ENCODE measurements at places on chromosomes 6 and 20. TPM values are rescaled to one million over a fixed set of nuclear protein-coding genes. Genes with fewer than 3 reads are reported as not detected.

GRCh38 chr6:36349240-36349639, 12.6 kb upstream of the BNIP5 start:
- no peak for DNase-seq

Gene CCN5
- total RNA-seq = not detected

DNA sequence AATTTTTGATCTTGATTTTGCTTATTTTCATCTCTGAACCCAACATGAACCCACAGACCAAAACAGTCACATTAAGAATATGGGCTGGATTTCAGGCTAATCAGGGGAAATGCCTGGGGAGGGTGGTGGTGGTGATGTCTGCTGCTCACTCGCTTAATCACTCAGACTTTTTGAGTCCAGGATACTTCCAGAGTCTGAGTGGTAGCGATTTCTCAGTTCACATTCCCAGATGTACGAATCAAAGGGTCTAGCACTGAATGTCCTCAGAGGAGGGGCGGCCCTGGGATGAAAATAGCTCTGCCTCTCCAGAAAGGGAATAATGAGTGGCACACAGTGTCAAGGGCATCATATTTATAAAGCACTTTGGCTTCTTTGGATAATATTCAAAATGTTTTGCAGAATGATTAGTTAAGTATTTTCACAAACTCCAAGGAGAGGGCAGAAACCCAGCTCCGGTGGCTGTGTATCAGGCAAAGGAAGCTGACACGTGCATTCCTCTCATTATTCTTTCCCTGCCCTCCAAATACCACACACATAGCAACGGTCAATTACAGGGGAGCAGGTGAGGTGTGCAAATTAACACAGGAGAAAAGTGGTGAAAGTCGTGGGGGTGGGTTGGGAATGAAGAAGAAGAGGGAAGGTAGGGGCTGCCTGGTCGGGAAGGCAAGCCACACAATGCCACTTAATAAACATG, 345.2 kb upstream of the RSPO3 start:
- DNase-seq = no peak

DNA sequence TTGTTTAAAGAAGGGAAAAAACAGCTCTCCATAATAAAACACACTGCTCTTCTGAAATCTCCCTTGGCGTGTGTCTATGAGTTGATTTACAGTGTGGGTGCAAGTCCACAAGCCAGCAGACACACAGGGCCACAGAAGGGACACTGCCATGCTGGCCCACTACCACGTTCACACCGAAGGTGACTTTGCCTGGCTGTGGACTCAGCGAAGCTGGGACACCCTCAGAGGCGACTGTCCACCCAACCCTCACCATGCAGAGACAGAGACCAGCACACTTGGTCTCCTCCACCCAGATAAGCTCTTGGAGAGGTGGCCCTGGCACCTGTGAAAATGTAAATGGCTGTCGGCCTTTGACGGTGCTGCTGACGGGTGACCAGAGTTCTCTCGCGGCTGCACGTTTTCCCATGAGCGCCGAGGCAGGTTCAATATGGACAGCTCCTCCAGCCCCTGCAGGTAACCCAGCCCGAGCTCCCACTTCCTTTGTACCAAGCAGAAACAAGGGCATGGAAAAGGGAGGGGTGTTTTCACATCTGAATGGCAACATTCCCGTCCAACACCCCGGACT, 78.0 kb downstream of the YTHDF1 start:
- peak; percentile 3 for DNase-seq

Gene ALDH5A1
- 1.2 TPM for total RNA-seq

- no peak for DNase-seq
Measured at GRCh38 chr20:3199206-3199605, 5.3 kb downstream of the DDRGK1 start.

DNA sequence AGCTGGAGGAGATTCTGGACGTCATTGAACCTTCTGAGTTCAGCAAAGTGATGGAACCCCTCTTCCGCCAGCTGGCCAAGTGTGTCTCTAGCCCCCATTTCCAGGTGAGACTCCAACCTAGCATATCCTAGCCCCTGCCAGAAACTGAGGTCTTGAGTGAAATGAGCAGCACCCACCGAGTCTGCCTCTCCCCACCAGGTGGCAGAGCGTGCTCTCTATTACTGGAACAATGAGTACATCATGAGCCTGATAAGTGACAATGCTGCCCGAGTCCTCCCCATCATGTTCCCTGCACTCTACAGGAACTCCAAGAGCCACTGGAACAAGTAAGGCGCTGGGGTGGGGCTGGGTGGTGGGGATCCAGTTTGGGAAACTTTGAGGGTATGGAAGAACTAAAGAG, 4.6 kb downstream of the MEA1 start:
- peak; percentile 53 for DNase-seq

GRCh38 chr6:15387118-15387517, 141.2 kb downstream of the JARID2 start:
- no peak for DNase-seq

DNA sequence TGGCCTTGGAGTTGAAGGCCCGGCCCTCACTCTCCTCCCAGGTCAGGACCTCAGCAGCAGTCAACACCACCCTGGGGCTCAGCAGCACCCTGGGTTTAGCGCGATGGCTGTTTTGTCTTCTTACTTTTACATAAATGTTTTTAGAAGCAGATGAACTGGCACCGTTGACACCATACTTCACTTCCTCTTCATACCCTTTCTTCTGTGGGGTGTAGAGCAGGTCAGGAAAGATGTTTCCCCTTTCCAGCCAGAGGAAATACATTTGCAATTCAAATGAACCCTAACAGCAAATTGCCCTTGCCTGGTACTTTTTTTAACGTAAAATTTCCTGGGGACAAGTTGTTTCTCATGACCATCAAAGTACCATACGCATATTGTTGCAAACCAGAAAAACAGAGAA, 54.7 kb upstream of the SNX9 start:
- no peak for DNase-seq

DNA sequence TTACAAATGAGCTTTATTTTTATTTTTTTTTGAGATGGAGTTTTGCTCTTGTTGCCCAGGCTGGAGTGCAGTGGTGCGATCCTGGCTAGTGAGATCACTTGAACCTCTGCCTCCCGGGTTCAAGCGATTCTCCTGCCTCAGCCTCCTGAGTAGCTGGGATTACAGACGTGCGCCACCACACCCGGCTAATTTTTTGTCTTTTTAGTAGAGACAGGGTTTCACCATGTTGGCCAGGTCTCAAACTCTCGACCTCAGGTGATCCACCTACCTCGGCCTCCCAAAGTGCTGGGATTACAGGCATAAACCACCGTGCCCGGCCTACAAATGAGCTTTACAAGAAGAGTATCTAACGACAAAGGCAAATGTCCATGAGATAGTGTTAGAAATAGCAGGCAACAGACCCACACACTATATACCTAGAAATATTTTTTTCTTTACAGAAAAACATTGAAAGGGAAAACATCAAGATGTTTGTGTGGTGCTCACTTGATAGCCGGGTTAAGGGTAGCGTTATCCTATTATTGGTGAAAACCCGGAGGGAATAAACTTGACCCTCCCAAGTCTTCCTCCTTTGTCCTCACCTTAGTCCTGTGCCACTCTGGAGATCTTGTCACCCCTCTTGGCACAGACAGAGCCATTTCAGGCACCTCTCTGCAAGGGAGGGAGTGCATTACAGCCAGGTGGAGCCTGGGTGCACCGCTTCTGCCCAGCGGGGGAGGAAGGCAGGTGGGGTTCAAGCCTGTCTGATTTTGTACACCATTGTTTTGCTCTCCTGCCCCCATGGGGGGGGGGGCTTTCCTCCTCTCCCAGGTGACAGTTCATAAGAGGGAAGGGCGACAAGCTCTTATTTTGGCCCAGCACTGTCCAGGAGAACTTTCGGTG, 21.0 kb upstream of the AVP start:
- DNase-seq = no peak

DNA sequence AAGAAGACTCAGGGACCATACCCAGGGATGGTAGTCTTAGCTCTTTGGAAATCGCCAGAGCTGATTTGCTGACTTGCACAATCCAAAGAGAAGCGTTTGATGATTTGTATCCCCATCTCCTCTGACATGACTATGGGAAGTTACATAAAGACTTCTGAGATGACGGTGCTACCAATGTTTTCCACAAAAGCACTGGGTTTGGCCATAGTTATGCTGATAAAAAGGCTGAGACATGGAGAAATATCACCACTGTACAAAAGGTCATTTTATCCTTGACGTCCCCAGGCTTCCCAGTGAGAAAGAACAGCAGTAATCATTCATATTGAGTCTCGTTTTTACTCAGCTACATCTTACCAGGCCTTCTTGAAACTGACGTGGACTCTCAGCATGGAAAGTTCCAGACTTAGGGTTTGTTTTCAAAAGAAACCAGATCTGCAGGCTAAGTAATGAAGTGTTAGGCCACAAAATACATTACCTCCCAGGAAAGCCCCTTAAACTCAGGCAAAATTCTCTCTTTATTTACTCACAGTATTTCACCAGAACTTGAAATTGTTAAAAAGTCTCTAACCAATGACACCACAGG, 370.3 kb upstream of the JARID2 start:
- no peak for DNase-seq

DNA sequence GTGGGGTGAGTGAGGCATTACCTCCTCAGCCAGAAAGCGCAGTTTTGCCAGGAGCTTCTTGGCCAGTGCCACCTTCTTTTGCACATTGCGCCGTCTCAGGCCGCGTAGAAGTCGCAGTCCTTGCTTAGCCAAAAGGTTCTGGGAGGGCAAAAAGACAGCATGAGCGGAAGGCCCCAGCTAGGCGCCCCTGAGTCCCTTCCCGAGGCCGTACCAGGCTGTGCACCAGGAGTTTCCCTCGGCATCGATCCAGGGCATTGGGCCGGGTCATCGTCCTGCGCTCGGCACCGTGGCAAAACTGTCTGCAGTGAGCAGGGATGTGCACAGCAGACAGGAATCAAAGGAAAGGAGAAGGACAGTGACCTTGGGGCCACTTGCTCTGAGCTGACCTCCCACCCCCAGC, 20.2 kb upstream of the SPAG4 start:
- no peak for DNase-seq

DNA sequence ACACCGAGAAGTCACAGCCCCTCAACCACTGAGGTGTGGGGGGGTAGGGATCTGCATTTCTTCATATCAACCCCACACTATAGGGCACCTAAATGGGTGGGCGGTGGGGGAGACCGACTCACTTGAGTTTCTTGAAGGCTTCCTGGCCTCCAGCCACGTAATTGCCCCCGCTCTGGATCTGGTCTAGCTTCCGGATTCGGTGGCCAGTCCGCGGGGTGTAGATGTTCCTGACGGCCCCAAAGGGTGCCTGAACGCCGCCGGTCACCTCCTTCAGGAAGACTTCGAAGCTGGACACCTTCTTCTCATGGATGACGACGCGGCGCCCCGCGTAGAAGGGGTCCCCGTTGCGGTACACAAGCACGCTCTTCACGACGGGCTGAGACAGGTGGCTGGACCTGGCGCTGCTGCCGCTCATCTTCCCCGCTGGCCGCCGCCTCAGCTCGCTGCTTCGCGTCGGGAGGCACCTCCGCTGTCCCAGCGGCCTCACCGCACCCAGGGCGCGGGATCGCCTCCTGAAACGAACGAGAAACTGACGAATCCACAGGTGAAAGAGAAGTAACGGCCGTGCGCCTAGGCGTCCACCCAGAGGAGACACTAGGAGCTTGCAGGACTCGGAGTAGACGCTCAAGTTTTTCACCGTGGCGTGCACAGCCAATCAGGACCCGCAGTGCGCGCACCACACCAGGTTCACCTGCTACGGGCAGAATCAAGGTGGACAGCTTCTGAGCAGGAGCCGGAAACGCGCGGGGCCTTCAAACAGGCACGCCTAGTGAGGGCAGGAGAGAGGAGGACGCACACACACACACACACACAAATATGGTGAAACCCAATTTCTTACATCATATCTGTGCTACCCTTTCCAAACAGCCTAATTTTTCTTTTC, at the start of gene DCDC2:
Gene DCDC2 (minus strand): TSS at position 724 of the 883 bp plus-strand sequence. CDS start 309 bp downstream, at position 415.
- peak; percentile 21 for DNase-seq

DNA sequence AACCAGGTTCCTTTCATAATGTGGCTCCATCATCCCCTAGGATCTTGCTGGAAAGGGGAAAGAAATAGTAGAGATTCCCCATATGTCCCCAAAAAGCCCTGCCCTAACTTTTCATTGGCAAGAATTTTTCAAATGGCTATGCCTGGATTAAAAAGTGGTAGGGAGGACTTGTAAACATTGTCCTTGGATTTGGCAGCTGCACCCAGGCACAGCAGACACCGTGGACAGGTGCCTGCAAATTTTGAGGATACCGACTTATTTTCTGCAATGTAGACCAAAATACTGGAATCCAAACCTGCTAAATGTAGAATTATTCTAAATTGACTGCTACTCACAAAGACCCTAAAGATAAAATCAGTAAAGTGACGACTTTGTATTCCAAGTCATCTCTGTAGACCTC, 203.3 kb upstream of the PLCB4 start:
- DNase-seq = no peak
